Small intestine (tissue), 16 donors: ENCODE measurements at places on chromosomes 6 and 20. TPM values are rescaled to one million over a fixed set of nuclear protein-coding genes. Genes with fewer than 3 reads are reported as not detected.
A peak's percentile ranks its signal among the peaks of the same experiment; 100 is the strongest.

DNA sequence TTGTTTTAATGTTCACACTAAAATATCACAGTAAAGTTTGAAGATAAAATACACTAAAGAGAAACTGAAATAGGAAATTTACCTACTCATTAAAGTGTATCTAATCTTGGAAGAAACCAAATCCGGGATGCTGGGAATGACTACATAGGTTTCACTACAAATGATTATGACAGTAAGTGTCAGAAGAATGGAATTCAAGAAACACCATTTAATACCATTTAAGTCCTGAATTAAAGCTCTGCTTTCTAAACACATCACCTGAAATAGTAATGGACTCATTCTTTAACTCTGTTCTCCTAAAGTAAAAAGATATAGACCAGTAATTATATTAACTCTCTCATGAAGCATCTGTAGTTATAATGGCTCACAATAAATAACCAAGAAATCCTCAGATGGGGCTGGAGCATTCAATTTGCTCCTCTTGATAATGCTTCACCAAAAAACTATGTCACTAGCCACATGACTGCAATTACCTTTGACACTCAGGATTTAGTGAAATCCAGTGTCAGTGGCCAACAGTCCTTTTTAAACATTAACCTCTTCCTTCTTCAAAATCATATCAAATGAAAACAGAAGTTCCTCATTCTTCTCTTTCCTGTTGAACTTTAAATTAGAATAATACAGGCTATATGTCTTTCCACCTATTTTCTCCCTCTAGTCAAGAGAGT is 41.4 kb downstream of the MAP7 start:
- DNase-seq: peak; percentile 35

CNR1 gene
- polyA plus RNA-seq: not detected

DNA sequence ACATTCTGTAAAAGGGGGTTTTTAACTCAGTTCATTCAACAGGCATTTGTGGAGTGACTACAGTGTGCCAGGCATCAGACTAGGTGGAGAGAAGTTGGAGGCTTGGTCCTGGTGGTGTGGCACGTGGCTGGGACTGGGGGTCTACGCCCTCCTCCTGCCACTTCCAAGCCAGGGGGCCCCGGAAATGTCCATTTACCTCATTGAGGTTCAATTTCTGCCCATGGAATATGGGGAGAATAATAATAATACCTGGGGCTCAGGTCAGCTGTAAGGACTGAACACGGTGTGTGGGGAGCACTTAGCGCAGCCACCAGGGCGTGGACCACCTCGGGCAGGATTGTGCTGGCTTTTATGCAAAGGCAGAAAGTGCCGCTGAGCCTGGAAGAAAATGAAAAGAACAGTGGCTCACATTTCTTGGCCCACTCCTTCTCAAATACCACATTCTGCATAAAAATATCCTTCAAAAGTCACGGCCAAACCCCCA is 229.4 kb downstream of the ANKRD60 start:
- DNase-seq: no peak

TGM3 gene
- 0.39 TPM for polyA plus RNA-seq

TRIM31 gene
- polyA plus RNA-seq: 41.6 TPM

FARS2 gene
- 15.4 TPM for polyA plus RNA-seq

BPIFB1 gene
- polyA plus RNA-seq: not detected

GRCh38 chr20:20317621-20318364 is 50.1 kb upstream of the INSM1 start:
- DNase-seq: no peak

FAM209B gene
- 0.27 TPM for polyA plus RNA-seq

DNA sequence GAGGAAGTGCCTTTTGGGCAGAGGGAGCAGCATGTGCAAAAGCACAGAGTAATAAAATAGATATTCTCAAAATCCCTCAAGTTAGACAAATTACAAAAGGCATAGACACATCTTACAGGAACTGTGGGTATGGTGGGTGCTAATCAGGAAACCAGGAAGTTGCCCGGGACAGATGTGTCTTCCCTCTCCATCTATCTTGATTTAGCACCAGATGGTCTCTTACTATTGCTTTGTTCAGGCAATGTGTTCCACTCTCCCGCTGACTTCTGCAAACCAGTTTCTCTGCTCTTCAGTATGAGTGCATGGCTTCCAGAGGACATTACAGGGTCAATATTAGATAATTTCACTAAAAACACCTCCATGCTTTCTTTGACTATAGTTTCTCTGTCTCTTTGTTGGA is 13.2 kb downstream of the CITED2 start:
- DNase-seq: no peak

DNA sequence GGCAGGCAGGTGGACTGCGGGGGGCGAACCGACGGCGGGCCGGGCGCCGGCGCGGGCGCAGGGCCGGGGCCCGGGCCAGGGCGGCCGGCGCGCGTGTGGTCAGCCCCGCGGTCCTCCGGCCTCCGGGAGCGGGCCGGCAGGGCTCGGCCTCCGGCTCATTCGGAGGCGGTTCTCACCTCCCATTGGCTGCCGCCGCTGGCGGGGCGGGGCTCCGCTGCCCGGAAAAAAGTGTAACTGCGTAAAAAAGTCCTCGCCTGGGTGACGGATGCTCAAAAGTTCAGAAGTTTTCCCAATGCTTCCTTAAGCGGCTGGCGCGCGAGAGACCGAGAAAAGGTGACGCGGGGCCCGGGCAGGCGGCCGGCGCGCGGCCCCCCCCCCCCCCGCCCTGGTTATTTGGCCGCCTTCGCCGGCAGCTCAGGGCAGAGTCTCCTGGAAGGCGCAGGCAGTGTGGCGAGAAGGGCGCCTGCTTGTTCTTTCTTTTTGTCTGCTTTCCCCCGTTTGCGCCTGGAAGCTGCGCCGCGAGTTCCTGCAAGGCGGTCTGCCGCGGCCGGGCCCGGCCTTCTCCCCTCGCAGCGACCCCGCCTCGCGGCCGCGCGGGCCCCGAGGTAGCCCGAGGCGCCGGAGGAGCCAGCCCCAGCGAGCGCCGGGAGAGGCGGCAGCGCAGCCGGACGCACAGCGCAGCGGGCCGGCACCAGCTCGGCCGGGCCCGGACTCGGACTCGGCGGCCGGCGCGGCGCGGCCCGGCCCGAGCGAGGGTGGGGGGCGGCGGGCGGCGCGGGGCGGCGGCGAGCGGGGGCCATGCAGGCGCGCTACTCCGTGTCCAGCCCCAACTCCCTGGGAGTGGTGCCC is at the start of gene FOXC1:
TSS of gene FOXC1 (plus strand) at position 268 of the 849 bp plus-strand sequence. CDS start at position 799, 531 bp downstream.
- DNase-seq: peak; percentile 71

PHACTR3 gene
- 5.2 TPM for polyA plus RNA-seq

- DNase-seq: no peak
These were observed 80.1 kb downstream of the PAK5 start for GRCh38 chr20:9758752-9759151.

DNA sequence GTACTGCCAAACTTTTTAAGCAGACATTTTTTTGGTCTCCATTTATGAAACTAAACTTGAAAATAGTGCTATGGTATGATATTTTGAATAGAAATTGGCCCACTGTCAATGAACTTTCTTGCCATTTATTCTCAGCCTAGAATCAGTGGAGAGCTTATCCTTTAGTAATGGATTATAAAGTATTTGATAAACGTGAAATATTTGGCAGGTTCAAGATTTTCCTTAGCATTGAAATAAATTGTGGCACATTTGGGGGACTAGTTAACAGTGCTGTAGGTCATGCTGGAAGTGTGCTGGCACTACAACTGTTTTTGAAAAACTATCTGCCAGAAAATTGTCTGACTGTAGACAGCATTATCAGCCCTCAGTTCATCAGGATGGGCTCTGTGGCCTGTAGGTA is 2.1 kb downstream of the PRSS35 start:
- no peak for DNase-seq

GRCh38 chr20:59628171-59628570 is 23.8 kb downstream of the PHACTR3 start:
- no peak for DNase-seq

DNA sequence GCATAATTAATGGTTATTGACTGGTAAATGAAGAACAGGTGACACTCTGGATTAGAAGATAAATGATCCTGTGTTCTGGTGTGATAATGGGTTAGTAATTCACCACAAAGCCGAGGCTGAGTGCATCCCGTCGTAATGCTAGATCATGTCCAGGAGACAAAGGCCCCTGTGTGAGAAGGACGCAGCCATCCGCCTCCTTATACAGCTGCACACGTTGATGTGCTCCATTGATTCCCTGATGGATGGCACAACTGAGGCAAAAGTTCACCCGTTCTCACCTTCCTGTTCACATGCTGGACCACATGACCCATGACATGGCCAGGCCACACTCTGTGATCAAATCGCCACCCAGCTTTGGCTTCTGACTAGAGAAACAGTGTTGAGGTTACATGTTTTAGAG is 136.1 kb downstream of the FOXC1 start:
- no peak for DNase-seq

DNA sequence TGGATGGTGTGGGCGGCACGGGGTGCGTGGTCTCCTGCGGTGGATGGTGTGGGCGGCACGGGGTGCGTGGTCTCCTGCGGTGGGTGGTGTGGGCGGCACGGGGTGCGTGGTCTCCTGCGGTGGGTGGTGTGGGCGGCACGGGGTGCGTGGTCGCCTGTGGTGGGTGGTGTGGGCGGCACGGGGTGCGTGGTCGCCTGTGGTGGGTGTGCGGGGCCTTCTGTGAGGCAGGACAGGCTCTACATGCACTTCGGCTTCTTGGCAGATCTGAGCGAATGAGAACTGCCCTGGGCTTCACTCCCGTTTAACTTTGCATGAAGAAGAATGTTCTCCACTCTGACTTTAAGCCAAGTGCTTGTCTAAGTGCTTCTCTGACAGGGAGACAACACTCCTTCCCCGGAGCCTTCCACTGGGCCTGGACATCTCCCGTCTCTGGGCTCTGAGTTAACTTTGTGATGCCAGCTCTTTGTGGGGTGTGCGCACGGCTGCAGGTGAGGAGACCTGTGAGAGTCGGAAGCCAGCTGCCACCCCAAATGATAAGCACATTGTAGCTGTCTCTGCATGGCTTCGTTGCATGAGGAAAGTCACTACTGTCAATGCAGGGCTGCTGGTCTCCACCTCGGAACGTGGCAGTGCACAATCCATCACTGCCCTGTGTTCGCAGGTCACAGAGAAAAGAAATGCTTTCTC is 244.8 kb downstream of the DLL1 start:
- no peak for DNase-seq

PTPRK gene
- polyA plus RNA-seq: 25.1 TPM

DEF6 gene
- 9.5 TPM for polyA plus RNA-seq

RIPOR3 gene
- polyA plus RNA-seq: 0.22 TPM

DNA sequence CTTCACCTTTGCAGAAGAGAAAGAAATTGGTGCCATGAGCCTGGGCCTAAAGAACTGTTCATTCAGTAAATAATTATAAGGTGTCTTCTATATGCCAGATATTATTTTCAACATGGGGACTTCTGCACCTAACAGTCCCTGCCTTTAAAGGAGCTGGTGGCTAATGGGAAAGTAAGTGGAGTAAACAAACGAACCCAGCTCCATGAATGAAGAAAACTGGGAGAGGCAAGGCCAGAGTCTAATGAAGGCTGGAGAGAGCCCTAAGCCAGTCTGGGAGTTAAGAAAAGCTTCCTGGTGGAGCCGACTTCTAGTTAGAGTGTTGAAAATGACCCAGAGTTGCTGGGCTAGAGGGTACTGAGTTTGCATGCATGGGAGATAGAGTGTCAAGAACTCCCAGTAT is 24.2 kb upstream of the EFHC1 start:
- peak; percentile 56 for DNase-seq

GRCh38 chr20:19777981-19778380 is 19.9 kb downstream of the RIN2 start:
- no peak for DNase-seq

DNA sequence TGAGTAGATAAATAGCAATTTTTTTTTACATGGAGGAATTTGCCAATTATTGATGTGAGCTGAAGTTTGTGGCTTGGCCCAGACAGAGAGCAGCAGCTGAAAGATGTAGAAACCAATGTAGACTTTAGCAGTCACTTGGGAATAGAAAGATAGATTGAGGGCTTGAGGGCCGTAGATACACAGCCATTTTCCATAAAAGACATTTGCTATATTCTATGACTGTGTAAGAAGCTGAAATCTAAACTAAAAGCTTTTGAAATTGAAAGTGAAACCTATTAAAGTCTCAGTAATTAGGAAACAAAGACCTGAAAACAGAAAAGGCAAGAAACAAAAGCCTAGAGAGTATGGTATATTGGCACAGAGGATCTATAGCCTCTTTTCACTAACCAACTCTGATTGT is 332.7 kb downstream of the CENPW start:
- DNase-seq: no peak

DNA sequence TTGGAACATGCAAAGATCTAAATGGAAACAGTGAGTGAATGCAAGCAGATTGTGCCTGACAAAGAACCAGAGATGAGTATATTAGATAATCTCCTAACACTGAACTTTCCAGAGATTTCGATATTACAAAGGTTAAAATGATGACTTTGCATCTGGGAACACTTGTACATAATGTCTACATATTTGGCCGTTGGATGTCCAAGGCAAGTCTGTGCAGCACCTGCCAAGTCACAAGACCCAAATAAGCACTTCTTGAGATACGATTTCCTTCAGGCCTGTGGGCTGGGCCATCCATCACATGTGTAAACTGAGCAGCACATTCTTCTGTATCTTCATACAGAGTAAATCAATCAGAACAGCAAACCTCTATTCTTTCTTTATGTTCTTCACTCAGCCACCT is 32.5 kb upstream of the SMLR1 start:
- no peak for DNase-seq

GRCh38 chr20:56391596-56392131 is 351 bp downstream of the AURKA start:
- no peak for DNase-seq

NOX3 gene
- not detected for polyA plus RNA-seq

DNA sequence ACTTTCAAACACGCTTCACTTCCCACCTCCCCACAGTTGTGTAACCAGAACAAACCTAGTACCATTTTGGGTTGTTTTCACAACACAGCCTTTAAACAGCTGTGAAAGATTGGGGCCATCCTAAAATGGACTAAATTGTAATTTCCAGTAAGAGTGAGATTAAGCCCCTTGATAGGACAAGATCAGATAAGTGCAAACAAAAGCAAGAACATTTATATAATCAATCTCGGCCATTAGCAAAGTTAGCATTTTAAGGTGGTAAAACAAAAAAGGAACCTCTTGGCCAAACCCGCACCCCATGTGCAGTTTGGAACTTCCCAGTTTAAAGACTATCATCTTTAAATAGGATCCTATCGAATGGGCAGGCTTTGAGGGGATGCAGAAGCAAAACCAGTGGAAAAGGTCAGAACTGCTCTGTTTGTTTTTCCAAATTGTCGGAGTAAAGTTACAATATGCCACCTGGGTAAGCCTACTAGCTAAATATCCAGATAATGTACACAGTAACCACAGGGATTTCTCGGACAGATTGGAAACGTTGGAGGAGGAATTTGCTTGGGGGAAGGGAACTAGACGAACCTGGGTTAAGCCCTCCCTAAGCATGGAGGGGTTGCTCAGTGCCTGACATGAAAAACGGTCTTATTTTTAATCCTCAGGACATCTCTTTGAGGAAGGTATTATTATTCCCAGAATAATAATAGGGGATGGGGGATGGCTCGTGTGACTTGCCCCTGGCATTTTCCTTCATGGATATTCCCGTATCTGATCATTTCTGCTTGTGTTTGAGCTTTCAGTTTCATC is 159.8 kb upstream of the SALL4 start:
- no peak for DNase-seq

- DNase-seq: no peak
These were observed 3.9 kb upstream of the SAYSD1 start for GRCh38 chr6:39118921-39119320.
